ENCODE measurements at places on chromosomes 2 and 18.
A peak's percentile ranks its signal among the peaks of the same experiment; 100 is the strongest.

DNA sequence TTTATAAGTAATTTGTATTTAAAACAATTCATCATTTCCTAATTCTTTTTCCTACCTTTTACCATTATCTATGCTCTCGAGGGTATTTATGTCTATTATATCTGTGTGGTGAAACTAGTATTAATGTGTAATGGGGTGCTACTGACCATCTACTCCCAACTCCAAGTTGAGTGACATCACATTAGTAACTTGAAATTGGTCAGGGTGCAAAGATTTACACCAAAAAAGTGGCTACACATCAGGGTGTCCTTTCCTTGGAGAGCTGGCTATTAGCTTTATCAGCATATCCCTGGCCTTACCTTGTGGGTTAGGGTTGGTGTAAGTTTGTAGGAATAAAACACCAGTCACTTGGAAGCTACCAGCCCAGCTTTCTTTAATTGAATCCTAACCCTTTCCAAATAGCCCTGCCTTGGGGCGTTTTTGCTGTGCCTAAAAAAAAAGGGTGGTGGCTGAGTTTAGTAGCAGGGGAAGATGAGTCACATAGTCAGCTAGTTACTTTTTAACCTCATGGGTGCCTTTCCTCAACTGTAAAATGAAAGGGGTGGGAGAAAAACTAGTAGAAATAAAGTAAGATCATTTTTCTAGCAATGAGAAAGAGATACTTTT, 14.0 kb downstream of the ANXA4 start:
- DNase-seq = peak; percentile 29

DNA sequence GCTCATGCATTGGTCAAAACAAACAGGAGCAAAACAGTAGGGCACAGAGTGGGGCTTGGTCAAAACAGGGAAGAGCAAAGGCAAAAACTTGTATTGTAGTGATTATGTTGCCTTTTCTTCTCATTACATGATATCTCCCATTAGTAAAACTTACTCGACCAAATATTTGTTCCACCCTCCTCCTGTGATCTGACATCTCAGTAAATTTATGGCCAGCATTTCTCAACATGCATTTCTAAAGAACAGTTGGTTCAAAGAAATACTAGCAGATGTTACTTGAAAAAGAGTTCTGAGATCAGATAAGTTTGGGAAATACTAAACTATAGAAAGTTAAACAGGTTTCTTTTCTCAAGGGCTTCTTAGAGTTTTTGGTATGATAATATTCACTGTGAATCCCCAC, 423.1 kb downstream of the FIGN start:
- DNase-seq = no peak

- peak; percentile 84 for DNase-seq
These were observed 20.0 kb downstream of the TEX44 start for GRCh38 chr2:231612456-231613330.

DNA sequence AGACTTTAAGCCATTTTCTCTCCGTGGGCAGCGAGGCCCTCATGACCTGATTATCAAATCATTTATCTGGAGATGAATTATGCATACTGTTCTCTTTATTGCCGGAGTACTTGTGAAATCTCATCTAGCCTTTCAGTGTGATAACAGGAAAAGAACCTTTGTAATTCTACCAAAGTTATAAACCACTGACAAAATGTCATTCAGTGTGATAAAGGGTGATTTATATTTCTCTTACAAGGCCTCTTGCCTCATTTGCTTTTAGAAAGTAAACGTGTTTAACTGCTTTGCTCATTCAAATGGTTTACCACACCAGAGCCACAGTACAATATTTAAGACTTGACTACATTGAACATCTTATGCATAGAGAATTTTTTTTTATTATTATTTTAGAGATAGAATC, 13.8 kb downstream of the MTCL1 start:
- no peak for DNase-seq

GRCh38 chr2:21656330-21657075, 532.7 kb downstream of the TDRD15 start:
- DNase-seq = no peak

DNA sequence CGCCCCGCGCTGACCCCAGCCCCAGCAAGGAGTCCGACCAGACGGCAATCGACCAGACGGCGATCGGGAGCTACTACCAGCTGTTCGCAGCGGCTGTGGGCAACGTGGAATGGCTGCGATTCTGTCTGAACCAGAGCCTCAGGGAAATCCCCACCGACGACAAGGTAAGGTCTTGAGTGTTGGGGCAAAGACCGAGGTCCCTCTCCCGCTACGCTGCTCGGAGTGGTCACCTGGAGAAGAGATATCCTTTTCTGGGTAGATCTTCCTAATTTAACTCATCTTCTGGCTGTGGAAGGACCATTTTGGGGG, 704 bp downstream of the ANKRD53 start:
- DNase-seq = no peak

DNA sequence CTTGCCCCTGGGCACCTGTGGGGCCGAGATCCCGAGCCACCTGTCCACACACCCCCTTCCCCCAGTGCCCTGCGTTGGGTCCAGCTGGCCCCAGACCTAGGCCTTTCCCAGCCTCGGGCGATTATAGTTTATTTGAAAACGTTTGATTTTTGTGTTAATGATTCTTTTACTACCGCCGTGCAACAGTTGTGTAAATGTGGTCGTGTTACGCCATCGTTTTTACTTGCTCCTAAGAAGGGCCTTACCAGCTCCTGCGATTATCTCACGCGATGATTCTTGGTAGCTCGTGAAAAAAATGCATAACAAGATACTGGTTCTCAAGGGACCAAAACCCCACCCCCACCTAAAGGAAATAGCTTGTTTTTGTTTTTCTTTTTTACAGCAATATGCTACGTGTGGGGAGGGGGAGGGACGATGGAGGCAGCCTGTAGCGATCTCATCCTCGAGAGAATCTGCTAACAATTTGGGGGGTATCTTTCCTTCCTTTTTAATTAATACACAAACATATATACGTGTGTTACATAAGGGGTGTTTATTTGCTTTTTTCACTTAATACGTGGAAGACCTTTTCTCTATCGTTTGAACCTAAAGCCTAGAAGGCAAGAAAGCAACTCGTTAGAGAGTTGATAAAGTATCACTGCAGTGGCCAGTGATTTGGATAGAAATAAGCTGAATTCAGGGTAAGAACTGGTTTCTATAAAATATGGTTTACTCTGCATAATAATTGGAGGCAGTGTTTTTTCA, 1.0 kb downstream of the ZDBF2 start:
- DNase-seq = no peak

- no peak for DNase-seq
These were observed 39.5 kb upstream of the TACR1 start for GRCh38 chr2:75238670-75239330.

- DNase-seq = no peak
These were observed 50.6 kb upstream of the YWHAQ start for GRCh38 chr2:9681427-9681817.

DNA sequence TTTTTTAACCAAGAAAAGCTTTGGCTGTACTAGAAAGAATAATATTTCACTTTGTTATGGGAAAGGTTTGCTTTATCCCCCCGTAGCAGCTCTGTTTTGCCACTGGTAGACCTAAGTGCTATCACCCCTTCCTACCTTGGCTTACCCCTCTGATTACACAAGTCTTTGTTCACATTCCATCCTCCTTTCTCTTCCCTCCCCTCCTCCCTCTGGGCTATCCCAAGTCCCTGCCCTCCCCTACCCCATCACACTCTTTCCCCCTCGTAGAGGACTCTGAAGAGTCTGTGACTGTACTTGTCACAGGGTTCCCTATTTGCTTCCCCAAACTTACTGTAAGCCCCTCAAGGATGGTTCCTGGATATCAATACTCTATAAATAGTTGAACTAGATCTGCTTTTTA, 152.9 kb upstream of the NOSTRIN start:
- no peak for DNase-seq

GRCh38 chr18:48973731-48974130, 23.0 kb upstream of the SMAD7 start:
- DNase-seq = no peak

GRCh38 chr18:67406714-67407113, 109.8 kb downstream of the DSEL start:
- DNase-seq = no peak

DNA sequence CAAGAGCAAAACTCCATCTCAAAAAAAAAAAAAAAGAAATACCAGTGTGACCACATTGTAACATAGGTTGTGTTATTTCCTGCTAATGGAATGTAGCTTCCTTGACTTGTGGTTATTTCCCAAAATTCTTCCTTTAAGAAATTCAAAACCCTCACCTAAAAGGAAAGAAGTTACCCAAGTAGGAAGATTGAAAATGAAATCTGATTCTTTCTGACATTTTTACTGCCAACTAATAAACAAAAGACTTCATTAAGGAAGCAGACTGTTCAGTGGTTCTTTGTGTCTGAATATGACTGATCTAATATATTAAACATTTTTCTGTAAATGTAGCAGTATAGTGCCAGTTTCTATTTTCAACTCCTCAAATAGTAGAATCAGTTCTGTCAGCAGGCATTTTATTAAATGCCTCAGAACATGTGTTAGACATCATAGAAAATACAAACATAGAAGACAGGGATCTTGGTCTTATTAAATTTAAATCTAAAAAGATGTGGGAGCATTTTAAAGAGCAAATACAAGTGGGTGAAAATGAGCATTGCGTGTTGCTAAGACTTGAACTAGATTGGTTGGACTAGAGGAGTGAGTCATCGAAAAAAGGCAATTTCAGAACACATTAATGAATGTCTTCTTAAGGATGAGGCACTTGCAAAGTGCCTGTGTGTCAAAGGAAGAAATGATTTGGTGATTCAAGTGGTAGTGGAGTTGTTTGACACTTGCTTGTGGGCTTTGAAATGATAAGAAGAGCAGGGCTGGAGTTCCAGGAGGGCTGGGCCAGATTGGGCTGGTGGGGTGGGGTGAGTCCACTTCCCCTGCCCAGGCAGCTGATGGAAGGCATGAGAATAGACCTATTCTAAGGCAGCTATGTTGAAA, 53.4 kb downstream of the PKP4 start:
- no peak for DNase-seq

DNA sequence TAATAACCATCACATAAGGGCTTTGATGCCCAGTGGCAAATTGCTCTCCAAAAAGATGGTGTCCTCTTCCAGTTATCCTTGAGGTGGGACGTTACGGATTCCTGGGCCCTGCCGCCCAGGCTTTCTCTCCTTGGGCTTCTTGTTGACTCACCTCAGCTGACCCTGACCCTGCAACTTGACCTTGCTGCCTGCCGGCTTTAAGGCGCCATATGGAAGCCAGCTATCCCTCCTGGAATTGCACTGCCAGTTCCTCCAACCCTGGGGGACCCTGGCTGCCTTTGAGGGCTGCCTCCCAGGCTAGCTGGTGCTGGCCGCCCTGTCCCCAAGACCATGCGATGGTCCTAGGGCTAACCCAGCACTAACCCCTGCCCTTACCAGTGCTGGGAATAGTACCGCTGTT, 28.3 kb upstream of the B3GNT7 start:
- DNase-seq = no peak

GRCh38 chr2:136068581-136069227, 49.2 kb downstream of the CXCR4 start:
- DNase-seq = no peak

DNA sequence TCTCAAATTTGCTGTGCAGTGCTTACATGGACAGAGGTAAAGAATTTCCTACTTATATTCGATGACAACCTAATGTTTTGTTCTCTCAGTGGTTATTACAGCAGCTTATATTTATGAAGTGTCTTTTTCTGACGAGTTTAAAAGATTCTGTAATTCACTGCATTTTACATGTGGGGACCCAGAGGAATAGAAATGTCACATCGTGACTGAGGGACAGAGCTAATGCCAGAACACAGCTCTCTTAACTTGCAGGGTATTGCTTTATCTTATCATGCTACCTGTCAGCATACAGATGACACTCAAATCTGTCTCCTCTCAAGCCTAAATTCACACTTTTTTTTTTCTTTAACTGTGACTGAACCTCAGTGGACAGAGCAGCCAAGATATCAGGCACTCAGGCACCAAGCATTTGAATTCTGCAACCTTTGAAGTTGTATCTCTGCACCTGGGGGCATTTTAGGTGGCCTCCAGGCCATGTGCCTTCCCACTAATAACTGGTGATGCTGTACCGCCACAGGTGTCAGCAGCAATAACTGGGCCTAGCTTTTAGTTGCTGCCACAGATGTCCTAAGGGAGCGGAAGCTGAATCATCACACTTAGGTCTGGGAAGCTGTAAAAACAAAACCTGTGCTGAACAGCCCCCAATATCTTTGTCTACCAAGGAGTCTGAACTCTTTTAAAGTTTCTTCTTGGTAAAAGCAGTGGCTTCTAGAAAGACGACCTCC, 315.8 kb upstream of the NRP2 start:
- no peak for DNase-seq

DNA sequence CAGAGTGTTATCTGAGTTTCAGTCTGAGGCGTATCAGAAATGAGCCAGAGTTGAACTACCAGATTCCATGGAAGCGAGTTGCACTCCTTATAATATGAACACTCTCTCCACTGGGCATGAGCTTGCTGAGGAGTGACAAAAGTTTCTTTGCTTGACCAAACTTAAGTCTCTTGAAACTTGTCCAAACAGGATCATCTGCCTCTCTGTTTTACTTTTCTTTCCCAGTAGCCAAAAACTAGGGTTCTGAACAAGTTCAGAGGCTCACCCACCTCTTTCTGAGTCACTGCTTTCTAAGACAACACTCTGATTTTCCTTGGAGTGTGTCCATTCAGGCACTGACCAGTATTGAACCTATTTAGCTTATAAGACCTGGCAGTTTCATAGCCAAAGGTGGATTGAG, 233.2 kb upstream of the TCF4 start:
- DNase-seq = no peak

DNA sequence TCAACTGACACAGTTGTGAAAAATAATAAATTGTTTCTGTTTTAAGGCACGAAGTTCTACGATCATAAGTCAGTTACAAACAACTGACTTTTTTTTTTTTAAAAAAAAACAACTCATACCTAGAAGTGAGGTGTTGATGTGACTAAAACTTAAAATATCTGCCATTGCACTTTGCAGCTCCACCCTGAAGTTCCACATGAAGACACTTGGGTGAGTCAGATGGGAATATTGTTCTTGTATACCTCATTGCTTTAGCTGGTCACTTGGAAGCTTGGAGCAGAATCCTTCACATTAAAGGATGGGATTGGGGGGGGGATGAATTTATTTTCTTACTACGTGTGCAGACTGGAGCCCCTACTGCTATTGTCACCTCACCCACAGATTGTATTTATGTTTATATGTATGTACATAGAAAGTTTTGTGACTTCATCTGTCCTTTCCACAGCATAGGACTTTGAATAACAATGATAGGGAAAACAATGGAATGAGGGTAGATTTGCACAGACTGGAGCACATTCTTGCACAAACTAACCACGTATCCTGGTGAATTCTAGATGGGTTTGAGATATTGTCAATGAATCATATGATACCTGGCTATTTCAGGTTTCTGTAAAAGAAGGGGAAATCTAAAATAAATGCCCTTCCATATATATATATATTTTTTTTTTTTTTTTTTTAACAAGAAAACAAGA, 57.9 kb upstream of the ARHGAP15 start:
- no peak for DNase-seq

DNA sequence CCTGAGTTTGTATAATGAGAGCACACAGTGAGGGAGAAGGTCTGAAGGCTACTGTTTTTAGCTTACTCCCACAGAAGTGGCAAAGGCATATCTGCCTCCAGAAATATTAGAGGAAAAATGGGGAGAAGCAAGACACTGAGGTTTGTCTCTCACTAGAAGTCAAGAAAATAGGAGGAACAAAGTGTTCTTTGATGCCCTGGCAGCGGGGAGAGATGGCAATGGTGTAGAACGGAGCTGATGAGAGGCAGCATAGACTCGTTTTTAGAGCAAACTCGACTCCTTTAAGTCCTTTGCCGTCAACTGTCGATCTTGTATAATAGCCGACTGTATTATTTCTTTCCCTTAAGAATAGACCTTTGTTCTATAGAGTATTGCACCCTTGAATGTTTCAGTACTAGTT, 73.8 kb downstream of the ANKRD44 start:
- no peak for DNase-seq
